ENCODE measurements at places on chromosomes 16 and 17.

DNA sequence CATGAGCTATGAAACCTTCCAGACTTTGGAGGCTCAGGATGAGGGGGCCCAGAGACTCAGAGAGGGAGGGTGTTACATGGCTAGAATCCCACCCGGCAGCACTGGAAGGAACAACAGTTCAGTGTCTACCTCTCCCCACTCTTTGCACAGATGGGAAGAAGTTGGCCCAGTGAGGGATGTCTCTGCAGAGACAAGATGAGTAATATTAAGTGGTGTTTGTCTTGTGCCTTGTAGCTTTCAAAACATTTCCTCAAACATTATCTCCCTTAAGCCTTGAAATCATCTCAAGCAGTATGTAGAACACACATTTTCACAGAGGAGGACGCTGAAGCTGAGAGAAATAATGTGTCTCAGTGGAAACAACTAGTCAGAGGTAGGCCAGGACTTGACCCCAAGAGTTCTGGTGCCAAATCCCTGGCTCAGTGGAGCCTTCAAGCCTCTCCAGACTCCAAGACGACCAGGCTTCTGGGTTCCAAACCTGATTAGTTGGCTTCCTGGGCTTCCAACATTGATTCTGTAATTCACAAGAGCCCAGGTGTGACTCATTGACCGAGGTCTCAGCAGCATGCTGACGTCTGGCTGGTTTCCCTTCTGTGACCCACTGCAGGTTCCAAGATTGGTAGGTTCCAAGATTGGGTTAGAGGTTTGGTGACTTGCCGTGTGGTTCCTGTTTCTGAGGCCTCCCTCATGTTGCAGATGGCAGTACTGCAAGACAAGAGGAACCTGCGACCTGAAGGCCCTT lies 7.4 kb downstream of the RNF112 start:
- no peak for DNase-seq

GRCh38 chr16:17432901-17433576 lies 37.7 kb downstream of the XYLT1 start:
- DNase-seq: no peak

DNA sequence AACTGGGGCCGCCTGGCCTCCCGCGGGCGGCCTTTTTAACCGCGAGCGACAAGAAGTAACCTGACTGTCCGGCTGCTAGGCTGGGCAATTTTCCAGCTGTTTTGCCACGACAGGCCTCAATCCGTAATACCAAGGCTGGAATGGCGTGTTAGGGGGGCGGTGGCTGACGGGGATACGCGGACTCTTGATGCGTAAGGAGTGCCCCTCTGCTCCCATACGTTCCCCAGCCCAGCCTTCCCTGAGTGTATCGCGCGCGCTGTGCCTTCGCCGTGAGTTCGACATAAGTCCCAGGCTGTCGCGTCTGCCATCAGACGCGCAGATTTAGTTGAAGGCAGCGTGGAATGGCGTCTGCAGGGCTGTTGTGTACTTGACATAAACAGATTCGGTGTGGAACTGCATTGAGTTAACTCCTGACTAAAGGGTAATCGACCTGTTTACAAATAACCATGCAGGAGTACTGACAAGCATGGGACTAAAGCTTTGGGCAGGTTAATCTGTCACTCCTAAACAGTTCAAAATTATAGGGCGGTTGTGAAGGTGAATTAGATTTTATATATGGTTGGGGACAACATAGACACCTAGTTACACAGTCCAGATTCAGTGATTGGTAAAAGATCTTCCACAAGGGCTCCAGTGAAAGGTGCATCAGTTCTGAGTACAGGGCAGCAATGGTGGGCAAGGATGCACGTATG lies 16.6 kb upstream of the ERN1 start:
- DNase-seq: peak; percentile 65

DNA sequence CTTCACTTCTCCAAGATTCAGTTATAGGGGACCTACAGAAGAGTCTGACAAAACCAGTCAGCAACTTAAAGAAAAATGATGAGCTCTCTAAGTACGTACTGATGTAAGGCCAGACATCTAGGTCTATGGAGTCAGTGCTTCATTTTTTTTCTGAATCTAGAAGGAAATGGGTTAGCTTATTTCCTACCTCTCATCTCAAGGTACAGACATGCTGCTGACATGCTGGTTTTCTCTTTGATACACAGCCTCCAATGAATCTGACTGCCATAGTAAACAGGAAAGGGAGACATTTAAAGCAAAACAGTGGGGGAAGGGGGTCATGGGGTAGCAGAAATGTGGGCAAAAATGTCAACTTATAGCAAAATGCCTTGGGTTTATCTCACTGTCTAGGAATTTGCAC lies 16.4 kb downstream of the CDR2 start:
- no peak for DNase-seq

- DNase-seq: no peak
Observed at GRCh38 chr16:11066261-11066870, 122.0 kb downstream of the CLEC16A start.

DNA sequence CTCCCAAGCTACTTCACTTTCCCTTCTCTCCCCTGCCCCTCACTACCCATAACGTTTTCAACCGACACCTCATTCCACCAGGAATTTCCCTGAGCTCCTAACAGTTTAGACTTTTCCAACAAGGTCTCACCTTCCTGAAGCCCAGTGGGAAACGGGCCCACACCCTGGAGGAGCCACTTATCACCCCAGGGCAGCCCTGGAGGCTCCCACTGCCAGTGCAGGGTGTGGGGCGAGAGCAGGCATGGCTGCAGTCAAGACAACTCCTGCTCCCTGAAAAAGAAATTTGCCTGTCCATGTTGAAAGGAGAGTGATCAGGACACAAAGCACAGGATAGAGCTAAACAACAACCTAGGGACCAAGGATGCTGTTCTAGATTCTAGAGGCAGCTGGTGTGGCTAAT lies 1.7 kb upstream of the CCNF start:
- DNase-seq: no peak

GRCh38 chr17:76997981-76998531 lies 129.9 kb downstream of the MGAT5B start:
- DNase-seq: no peak

GRCh38 chr16:86515413-86515776 lies 5.1 kb downstream of the FOXF1 start:
- no peak for DNase-seq

DNA sequence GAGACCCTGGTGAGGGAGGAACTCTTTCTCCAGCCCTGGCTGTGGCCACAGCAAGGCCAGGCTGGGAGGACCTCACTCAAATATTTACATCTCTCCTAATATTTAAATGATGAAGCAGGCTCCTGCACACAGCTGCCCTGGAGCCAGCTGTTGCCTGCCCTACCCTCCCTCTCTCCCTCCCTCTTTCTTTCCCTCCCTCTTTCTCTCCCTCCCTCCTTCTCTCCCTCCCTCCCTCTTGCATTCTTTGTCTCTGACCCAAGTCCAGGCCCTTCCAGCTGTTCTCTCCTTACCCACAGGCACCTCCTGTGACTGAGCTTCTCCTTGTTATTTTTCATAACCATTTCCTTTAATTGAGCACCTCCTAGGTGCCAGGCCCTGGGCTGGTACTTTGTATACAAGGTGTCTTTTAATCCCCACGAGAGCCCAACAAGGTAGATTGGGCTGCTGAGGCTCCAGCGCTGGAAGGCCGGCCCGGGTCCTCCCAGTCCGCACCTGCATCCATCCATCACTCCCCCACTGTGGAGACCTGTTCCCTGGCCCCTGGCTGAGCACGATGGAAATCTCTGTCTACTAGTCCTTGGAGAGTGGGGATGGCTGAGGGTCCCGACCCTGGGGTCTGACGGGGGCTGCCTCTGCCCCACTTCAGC lies 242.3 kb downstream of the SEC14L1 start:
- DNase-seq: no peak

DNA sequence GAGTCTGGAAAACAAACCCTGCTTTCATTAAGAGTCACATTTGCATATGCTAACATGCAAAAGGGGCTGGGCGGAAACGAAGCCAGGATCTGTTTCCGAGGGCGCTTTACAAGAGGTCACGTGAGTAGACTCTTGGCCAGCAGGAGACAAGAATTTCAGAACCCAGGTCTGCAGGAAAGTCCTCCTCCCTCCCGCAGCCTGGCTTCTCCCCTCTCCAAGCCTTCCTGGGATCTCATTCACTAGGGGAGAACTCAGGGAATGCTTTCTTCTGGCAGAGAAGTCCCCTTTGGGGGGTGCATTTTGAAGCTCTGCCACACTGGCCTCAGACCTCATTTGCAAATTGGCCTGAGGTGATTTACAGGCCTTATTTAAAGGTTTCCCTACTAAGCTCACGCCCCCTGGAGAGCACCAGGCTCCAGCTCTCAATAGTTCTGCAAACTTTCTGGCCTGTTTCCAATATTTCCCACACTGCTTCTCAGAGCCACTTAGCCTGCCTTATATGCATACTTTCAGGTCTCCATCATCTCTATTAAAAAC lies 57.2 kb upstream of the CACNG5 start:
- DNase-seq: no peak

DNA sequence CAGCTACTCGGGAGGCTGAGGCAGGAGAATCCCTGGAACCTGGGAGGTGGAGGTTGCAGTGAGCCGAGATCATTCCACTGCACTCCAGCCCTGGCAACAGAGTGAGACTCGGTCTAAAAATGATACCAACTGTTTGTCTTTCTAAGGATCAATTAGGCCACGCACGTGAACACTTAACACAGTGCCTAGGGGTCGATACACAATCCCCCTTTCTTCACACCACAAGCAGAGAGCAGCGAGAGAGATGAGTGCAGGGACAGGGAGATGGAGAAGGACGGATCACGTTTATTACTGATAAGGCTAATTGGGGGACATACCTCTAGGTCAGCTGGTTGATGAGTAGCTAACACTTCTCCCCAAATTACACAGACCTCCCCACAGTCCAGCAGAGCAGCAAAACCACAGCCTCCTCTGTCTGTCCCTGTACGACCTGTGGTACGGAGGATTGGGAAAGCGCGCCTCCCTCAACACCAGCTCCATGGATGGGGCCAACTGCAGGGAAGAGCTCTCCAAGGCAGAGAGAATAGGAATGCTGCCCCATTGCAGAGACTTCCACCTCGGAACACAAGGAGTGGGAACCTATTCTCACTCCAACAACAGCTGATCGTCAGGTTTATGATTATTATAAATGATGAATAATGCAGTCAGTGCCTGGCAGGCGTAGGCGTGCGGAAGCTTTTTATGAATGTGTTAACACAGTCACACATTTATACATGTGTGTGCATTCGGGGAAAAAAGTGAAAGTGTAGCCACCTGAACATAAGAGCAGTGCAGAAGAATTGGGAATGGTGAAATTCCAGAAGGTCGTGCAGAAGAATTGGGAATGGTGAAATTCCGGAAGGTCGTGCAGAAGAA lies 155.1 kb downstream of the C16orf95 start:
- DNase-seq: no peak

DNA sequence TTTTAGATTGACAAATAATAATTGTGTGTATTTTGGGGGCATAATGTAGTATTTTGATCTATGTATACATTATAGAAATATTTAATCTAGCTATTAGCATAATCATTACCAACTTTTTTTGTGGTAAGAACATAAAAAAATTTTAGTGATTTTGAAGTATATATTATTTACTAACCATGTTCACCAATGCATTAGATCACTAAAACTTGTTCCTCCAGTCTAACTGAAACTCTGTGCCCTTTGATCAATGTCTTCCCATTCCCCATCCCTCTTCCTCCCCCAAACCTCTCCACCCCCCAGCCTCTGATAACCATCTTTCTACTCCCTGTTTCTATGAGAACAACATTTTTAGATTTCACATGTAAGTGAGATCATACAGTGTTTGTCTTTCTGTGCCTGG lies 8.5 kb downstream of the EFCAB13 start:
- no peak for DNase-seq

DNA sequence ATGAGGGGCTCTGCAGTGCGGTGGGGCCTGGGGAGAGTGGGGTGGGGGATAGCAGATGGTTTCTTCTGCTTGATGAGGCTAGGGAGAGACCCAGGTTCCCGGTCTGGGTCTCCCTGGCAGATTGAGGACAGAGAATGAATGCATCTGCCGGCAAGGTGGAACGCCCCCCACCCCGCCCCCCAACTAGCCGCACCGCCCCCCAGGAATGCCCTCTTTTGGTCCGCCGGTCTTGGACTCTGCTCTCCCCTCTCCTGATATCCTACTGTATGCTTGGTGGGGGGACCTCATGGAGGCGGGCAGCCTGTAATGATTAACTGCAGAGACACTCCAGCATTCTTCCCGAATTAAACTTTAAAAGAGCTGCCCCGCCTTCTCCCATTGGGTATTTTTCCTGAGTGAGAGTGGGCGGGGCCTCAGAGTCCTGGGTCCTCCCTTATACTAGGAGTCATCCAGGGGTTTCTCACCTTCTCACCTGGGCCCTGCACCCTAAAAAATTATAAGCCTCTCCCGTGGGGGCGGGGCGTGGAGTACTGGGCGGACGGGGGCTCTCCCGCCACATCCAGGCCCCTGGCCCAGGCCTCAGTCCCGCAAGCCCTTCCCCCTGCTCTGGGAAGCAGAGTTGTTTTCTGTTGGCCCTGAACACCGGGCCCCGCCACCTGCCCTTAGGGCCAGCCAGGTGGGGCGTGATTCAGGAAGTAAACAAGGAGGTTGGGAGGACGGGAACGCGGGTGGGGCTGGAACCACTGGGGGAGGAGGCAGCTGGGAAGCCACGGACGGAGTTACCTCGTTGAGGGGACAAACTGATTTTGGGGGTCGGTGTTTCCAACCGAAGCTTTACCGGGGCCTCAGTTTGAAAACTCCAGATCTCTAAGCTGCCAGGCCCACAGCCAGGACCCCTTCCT lies 1.5 kb downstream of the GRB7 start:
- peak; percentile 49 for DNase-seq

DNA sequence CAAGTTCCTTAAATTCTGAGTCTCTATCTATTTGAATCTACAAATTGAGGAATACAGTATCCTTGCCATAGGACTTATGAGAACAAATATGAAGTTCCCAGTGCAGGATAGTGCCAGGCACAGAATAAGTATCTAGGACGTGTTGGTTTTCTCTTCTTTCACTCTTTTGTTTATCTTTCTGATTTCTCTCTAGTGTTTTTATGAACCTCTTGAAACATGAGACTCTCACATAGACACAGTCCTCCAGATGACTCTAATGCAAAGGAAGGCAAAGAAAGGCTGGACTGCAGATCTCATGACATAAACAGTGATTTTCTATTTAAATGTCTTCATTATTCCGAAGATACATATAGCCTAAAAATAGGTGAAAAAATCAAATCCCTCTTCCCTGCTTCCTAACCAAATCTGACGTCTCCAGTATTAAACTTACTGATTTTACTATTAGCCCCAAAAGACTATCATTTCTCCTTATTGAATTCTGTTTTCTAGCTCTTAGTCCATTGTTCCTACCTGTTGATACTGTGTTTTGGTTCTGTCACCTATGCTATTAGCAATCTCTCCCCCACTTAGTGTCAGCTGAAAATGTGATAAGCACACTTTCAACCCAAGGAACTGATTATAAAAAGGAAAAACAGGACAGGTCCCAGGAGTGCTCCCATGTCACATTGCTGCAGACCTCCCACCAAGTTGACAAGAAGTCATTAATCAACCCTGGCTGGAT lies 24.9 kb upstream of the ADAMTS18 start:
- DNase-seq: no peak

DNA sequence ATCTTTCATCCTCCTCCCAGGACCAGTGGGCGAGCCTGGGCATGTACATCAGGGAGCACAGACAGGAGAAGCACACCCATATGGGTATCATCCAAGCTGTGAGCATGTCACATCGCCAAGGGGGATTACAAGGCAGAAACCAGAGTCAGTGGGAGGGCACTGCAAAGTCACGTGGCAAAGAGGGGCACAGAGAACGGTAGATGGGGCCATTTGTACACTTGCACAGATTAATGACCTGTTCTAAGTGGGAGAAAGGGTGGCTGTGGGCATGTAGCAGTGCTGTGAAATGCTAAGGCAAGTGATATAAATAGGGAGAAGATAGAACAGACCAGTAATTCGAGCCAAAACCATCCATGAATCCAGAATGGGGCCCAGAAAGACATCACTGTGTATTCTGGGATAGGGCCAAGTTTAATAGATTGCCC lies 265.0 kb downstream of the CPPED1 start:
- peak; percentile 90 for DNase-seq

- DNase-seq: no peak
Observed at GRCh38 chr16:87556941-87557459, 45.3 kb upstream of the JPH3 start.
